ENCODE measurements at places on chromosomes 5 and 9.

DNA sequence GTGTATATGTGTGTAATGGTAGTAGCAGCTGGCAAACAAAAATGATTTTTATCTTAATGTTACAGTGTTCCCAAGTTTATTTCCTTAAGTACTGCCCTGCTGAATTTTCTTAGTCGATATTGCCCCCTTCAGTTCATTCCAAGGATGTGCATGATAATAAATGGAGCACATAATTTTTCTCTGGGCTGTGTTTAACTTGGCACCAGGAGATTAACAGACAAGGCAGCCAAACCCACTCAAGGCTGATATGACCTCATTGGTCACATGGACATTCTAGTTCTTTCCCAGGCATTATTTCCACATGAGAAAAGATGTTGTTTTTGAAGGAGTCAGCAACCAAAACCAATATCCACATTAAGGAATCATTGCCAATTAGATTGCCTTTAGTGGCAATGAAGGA, 61.8 kb downstream of the COX7C start:
- DNase-seq, result no peak

DNA sequence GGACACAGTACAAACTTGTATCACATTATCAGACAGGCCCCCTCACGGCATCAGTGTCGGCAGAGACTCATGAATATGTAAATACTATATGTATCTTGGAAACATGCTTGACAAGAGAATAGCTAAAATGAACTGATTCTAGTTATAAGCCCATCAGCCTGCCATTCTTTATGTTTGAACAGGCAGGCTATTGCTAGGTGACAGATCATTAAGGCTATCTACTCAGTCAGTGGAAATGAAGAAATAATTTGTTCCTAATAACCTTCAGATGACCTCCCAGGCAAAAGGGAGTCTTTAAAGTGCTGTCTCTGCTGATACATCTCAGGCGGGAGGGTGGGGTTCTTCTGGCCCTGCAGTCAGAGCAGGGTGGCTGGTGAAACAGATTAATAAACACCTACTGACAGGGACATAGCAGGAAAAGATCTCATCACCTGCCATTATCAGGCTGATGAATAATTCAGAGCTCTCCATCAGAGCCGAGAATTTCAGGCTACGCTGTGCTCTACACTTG, 394.2 kb downstream of the RASEF start:
- DNase-seq, result no peak

DNA sequence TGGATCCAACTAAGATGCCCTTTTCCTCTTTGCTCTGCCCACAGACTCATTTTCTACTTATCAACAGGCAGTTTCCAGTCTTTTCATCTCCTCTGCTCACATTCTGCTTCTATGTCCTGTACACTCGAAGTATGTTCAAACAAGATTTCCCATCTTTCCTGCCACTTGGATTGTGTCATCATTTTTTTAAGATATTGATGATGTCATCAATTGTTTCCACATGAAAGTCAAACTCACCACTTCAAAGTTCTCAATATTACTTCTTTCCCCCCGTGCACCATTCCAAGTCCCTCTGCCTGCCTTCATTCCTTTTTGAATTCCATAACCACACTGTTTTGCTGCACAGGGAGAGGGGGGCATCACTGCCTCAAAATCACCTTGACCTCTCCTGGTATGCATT, 175.0 kb upstream of the RFX3 start:
- no peak for DNase-seq

GRCh38 chr5:179373961-179374505, 28.8 kb upstream of the ADAMTS2 start:
- no peak for DNase-seq

DNA sequence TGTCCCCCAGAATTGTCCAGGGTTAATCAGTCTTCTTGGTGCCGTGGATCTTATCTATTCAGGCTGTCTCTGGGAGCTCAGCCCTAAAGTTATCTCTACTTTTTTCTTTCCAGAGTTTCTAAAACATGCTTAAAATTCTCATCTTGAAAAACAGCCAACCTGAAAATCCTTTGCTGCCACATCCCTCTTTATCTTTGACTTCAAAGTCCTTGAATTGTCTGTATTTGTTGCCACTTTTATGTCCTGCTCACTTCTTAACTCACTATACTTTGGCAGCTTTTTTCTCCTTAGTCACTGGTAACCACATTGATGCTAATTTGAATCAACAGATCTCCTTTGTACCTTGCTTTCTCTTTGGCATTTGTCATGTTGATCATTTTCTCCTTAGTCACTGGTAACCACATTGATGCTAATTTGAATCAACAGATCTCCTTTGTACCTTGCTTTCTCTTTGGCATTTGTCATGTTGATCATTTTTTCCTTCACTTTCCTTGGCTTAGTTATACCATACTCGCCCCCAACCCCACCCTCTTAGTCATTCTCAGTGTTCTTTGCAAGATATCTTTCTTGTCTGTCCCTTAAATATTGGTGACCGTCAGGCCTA, 8.5 kb downstream of the DMXL1 start:
- peak; percentile 59 for DNase-seq

GRCh38 chr5:69276422-69277174, 41.9 kb downstream of the CDK7 start:
- DNase-seq, result no peak

GRCh38 chr9:115301581-115301980, 183.6 kb upstream of the TNC start:
- DNase-seq, result no peak

- no peak for DNase-seq
Observed at GRCh38 chr9:105816981-105817380, 122.6 kb downstream of the TMEM38B start.

DNA sequence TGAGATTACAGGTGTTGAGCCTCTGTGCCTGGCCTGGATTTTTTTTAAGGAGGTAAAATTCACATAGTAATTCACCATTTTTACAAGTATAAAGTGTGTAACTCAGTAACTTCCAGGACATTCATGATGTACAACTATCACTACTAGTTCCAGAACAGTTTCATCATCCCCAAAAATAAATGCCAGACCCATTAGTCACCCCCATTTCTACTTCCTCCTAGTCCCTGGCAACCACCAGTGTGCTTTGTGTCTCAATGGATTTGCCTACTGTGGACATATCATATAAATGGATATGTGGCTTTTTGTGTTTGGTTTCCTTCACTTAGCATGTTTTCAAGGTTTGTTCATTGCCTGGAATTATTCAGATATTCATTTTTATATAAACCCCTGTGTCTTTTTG, 72.5 kb upstream of the PANK3 start:
- DNase-seq, result no peak

DNA sequence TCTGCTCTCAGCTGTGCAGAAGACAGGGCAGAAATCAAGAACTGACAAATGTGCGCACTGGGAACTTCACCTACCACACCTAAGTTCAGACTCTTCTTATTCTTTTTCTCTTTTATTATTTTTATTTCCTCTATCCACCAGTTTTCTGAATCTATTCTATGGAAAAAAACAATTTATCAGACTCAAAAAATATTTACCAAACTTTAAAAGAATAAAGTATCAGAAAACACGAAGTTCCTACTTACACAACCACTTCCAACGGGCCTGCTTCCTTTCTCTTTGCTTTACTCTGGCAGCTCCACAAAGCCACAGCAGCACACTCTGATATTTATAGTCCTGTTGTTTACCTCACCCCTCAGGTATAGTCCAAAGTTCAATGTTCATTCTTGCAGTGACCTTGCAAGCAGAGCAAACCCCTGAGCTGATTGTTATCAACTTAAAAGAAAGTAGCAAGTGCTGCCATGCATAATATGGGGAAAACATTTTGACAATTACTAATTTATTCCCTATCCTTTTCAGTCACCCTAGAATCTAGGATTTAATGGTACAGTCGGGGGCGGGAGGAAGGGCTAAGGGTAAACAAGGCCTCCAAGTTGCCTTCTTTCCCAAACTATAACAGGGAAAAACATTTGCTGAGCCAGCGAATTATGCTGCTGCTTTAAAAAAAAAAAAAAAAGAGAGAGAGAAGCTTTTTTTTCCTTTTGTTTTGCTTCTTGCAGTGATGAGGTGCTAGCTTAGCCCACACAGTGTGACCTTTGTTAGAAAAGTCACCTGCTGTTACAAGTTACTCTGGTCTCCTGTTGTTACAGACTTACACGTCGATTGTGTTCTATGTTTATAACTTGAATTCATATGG, at the start of gene SELENOP:
TSS of gene SELENOP (minus strand) at position 302 of the 856 bp plus-strand sequence. CDS start 3,539 bp downstream, outside the sequence.
- no peak for DNase-seq

DNA sequence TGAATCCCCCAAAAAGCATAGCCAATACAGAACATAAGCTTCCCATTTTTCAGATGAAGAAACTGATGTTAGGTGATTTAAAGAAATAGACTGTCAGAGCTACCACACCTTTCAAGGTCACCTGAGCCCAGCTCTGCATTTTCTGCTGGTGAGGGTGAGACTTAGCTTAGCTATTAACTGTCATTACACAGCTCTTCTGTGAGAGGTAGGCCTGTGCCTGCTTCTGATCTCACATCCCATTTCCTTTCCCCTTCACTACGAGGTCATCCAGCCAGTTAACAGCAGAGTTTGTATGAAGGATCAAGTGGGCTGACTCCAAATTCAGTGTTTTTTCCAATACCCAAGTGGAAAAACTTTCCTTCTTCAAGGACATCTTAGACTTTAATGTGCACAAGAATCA, 528.6 kb upstream of the CLINT1 start:
- no peak for DNase-seq

GRCh38 chr9:76592974-76593347, 134.0 kb downstream of the GCNT1 start:
- DNase-seq, result no peak

DNA sequence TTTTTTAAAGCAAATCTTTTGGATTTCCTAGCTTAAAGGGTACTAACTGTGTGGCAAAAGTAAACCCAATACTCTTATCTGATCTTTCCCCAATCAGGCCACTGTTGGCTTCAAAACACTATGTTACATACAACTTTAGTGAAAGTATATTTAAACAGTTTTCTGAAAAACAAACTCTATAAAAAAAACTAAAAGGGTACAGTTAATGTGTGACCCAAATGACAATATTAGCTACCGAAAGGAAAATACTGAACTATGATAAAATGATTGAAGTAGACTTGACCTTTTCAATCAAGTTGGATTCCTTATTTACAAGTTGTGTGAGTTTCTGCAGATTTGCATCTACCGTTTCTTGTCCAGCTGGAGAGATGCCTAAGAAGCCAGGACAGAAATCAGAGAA, 5.8 kb downstream of the MTX3 start:
- no peak for DNase-seq

GRCh38 chr5:154078272-154078671, 39.5 kb downstream of the MFAP3 start:
- no peak for DNase-seq

DNA sequence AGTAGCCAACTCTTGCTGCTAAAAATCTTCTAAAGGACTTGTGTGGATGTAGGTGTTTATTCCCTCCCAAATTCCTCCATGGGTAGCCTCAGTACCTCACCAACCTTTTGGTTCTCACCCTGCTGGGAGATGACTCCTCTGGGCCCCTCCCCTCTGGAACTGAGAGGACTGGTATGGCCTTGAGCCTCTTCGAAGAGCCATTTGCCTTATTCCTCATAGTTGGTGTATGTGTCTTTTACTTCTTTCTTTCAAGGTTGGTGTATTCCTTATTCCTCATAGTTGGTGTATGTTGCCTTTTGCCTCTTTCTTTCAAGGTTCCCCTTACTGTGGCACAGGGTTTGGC, 48.3 kb downstream of the GNAQ start:
- no peak for DNase-seq

- no peak for DNase-seq
Observed at GRCh38 chr9:79004032-79004431, 567.7 kb upstream of the TLE4 start.

- peak; percentile 80 for DNase-seq
Observed at GRCh38 chr5:76402886-76403765, at the start of gene IQGAP2. Gene IQGAP2 (plus strand): TSS chr5:76403285. CDS start chr5:76403546, 261 bp downstream.

DNA sequence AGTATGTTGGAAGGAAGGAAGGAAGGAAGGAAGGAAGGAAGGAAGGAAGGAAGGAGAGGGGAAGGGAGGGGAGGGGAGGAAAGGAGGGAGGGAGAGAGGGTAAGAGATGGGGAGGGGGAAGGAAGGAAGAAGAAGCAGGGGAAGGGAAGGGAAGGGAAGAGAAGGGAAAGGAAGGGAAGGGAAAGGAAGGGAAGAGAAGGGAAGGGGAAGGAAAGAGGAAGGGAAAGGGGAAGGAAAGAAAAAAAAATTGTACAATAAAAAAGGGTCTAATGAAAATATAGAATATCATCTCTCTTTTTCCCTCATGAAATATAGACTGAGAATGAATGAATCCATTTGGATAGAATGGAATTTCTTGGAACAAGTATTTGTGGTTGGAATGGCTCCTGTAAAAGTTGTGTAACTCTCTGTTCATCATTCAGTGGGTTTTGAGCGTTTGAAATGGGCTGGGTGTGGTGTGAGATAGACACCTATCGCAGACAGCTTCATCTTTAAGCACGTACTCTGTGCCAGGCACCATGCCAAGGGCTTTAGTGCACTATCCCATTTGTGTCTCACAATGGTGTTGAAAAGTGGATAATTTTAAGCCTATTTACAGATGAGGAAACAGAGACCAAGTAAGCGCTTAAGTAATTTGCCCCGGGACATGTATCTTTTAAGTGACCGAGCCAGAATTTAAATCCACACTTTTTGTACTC, 11.6 kb upstream of the PAPPA start:
- DNase-seq, result no peak

GRCh38 chr9:135069558-135070197, 17.8 kb upstream of the OLFM1 start:
- no peak for DNase-seq

GRCh38 chr9:77475641-77476473, 172.3 kb downstream of the GNA14 start:
- peak; percentile 48 for DNase-seq

DNA sequence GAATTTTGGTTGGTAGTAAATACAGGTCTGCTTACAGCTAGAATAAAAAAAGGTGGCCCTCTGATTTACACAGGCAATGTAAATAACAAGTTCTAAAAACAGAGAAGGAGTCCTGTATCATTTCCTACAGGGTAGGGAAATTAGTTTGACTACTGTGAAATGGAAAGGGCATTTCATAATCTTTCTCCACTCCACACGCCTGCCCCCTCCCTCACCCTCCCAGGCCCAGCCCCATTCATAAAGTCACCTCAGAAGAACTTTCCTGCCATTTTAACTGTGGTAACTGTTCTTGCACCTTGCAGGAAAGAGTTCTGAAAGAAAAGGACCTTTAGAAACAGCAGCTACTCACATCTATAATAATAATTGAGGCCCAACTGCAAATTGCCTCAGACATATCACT, 69.7 kb downstream of the MEF2C start:
- DNase-seq, result no peak

- DNase-seq, result no peak
Observed at GRCh38 chr5:133657036-133657435, 44.7 kb upstream of the FSTL4 start.

DNA sequence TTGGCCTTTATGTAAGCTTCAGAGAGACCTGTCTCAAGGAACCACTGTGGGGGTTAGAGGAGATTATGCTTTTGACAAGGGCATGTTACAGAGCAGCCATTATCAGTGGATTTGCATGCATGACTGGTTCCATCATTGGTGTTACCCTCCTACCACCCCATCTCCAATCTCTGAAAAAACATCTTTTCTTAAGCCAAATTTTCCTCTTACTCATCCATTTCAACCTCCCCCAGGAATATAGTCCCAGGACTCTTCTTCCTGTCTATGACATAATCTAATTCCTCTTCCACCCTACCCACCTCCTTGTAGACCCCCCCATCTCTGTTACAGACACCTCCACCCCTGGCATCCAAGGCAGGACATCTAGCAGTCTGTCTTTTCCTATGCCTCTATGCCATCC, 33.1 kb upstream of the ADRB2 start:
- DNase-seq, result no peak

GRCh38 chr5:180313677-180314505, 22.0 kb upstream of the MAPK9 start:
- DNase-seq, result peak; percentile 80

Measured in stimulated activated CD4-positive, alpha-beta T cell treated with anti-CD3 and anti-CD28 coated beads, Interleukin-2, amount 100 ng/mL, for 24 hours (primary cell).